ENCODE measurements at places on chromosomes 5 and 9. TPM values are rescaled to one million over a fixed set of nuclear protein-coding genes. Genes with fewer than 3 reads are reported as not detected.

The PCDHA9 gene
- total RNA-seq, result 0.07 TPM

The BSPRY gene
- total RNA-seq, result 0.07 TPM

The PLAC8L1 gene
- total RNA-seq, result 0.52 TPM

The ARHGEF37 gene
- total RNA-seq, result 7.1 TPM

The CDC26 gene
- 16.0 TPM for total RNA-seq

The RMRP gene
- total RNA-seq, result 22,749 TPM

The SMIM32 gene
- 0.07 TPM for total RNA-seq

All from smooth muscle cell of the pulmonary artery (primary cell).